A549 treated with CORT108297 at 1 μM for 4 hours (cell line): ENCODE measurements at places on chromosomes 3 and 15. TPM values are rescaled to one million over a fixed set of nuclear protein-coding genes. Genes with fewer than 3 reads are reported as not detected.

The ISL2 gene
- 2.2 to 4.7 TPM (median 4.3 TPM) in 5 replicates for total RNA-seq

The CCR2 gene
- total RNA-seq = not detected in 5 replicates

The MESP2 gene
- 0.10 to 0.81 TPM (median 0.47 TPM) in 5 replicates for total RNA-seq

The SHC4 gene
- total RNA-seq = 0.83 to 1.5 TPM (median 0.89 TPM) in 5 replicates

The MAP3K13 gene
- 12.5 to 17.6 TPM (median 13.7 TPM) in 5 replicates for total RNA-seq

The TGM4 gene
- 0.03 to 0.10 TPM (median 0.04 TPM) in 5 replicates for total RNA-seq

The RTP1 gene
- not detected in 5 replicates for total RNA-seq
